ENCODE measurements at places on chromosomes 3 and 15.

GRCh38 chr15:101049282-101049681 lies 130.1 kb downstream of the LRRK1 start:
- no peak for DNase-seq

GRCh38 chr3:53581671-53582070 lies 87.3 kb downstream of the CACNA1D start:
- no peak for DNase-seq

- DNase-seq, result no peak
These were observed 17.8 kb downstream of the BMF start for GRCh38 chr15:40090774-40091455.

- DNase-seq, result no peak
These were observed 145.7 kb downstream of the TLE3 start for GRCh38 chr15:69951898-69952555.

DNA sequence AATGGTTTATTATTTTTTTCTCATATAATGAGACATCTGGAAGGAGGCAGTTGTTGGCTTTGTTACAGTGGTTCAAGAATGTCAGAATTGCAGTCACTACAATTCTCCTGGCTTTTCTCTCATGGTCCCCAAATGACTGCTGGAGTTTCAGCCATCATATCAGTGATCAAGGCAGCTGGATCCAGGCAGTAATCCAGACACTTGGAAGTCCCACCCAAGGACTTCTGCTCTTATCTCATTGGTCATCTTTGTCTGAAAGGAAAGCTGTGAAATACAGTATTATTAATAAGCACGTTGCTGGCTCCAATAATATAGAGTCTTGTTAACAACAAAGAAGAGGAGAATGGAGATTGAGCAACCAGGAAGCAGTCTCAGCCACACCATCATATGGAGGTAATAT lies 22.9 kb upstream of the MED12L start:
- no peak for DNase-seq

- DNase-seq, result peak; percentile 3
These were observed 158.0 kb downstream of the CDIN1 start for GRCh38 chr15:36737430-36737891.

- DNase-seq, result no peak
These were observed 65.2 kb downstream of the SLC9C1 start for GRCh38 chr3:112228786-112229185.

GRCh38 chr15:37289109-37289765 lies 188.9 kb upstream of the MEIS2 start:
- no peak for DNase-seq

GRCh38 chr15:50148362-50148963 lies 29.4 kb upstream of the ATP8B4 start:
- no peak for DNase-seq

DNA sequence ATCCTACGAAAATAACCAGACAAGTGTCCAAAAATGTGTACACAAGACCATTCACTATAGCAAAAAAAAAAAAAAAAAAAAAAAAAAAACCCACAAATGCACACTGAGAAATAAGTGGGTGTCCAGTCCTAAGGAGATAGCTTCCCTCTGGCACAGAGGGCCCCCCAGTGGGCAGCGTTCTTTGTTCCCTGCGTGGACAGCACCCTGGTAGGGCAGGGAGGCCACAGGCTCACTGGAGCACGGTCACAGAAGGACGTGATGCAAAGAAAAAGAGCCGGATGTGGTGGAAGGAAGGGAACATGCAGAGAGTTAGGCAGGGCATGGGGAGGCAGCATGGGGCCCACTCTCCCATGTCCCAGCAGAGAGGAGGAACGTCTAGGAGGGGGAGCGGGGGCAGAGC lies 210.7 kb upstream of the NSMCE3 start:
- no peak for DNase-seq

- no peak for DNase-seq
These were observed 49.8 kb upstream of the PRR23E start for GRCh38 chr3:127143172-127143571.

DNA sequence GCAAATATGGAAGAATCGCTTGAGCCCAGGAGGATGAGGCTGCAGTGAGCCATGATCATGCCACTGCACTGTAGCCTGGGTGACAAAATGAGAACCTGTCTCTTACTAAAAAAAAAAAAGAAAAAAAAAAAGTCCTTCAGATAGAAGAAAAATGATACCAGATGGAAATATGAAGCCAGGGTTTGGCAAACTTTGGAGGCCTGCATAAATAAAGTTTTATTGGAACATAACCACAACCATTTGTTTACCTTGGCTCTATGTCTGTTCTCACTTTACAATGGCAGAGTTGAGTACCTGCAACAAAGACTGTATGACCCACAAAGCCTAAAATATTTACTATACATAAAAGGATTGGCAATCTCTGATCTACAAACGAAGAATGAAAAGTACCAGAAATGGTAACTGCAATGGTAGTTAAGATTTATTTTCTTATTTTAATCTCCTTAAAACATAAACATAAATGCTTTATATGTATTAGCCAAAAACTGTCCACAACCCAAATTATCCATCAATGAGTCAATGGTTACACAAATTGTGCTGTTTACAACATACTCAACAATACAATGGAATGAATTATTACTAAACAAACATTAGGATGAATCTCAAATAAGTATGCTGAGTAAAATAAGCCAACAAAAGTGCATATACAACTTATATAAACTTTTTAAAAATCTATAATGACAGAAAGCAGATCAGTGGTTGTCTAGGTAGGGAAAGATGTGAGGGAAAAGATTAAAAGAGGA lies 41.8 kb downstream of the GOLGB1 start:
- DNase-seq, result no peak

- no peak for DNase-seq
These were observed 15.0 kb upstream of the C15orf61 start for GRCh38 chr15:67505675-67506572.

GRCh38 chr3:195612075-195612800 lies 28.5 kb upstream of the APOD start:
- no peak for DNase-seq

DNA sequence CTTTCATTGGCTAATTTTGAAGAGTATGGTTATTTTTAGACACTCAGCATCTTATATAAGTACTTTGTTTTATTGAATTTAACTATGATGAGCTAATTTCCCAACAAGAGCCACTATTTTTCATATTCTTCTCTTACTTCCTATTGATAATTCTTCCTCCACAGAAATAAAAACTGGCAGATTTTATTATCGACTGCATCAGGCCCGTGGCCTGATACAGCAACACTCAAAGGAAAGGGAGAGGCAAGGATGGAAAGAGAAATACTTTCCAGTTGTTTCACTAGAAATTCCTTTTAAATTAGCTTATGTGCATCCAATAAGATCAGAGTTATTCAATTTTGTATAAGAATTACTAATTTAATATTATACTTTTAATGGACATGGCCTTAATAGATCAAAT lies 886.3 kb downstream of the ROBO1 start:
- no peak for DNase-seq

DNA sequence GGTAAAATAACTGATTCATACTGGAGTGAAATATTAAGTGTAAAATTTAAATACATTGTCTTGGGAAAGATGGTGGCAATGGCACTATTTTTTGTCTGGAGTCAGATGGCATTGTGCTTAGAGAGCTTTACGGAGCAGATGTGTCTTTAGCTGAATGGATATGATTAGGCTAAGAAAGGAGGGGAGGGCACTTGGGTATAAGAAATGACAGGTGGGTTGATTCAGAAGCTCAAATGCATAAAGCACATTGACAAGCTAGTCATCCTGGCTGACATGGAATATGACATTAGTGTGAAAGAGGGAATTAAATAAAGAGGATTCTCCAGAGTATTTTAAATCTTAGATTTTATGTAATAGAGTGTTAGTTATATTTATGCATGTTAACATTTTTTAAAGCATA lies 570.1 kb upstream of the CBLB start:
- no peak for DNase-seq

- no peak for DNase-seq
These were observed 7.7 kb downstream of the GALNT15 start for GRCh38 chr3:16182183-16182582.

DNA sequence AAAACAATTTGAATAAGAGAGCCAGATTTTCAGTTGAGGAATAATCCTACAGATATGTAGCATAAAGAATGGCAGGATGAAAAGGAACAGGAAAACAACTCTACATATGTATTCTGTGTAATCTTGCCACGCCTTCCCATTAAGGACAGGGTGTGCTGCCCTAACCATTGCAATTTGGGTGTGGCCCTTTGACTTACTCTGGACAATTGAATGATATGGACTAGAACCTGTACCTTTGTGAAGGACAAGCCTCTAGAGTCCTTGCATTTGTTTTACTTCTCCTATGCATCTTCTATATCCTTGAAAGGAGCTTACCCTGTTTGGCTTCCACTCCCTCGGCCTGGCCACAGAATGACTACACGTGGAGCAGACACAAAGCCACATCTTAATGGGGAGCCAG lies 1261.6 kb upstream of the GBE1 start:
- DNase-seq, result no peak

GRCh38 chr3:69113536-69113935 lies 8.9 kb downstream of the LMOD3 start:
- no peak for DNase-seq

DNA sequence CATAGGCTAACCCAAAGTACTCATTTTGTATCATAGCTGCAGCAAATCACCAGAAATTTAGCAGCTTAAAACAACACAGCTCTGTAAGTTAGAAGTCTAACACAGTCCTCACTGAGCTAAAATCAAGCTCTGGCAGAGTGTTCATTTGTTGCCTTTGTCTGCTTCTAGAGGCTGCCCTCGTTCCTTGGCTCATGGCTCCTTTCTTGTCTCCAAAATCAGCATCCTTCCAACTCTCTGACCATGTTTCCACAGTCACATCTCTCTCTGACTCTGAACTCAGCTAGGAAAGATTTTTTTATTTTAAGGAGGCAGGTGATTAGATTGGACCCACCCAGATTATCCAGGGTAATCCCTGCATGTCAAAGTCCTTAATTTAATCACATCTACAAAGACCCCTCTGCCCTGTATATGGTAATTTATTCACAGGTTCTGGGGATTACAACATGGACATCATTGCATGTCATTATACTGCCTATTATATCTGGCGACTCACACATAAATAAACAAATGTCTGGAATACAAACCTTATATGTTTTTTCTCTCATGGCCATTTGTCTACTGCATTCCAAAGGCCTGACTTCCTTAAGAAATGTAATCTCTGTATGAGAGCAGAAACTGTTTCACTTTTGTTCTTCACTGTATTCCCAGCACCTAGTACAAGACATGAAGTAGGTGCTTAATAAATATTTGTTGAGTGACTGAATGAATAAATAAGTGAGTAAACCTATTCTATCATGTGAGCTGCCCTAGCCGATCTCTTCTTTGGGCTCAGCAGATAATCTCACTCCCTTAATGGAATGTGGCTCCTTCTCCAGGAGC lies 15.1 kb upstream of the UACA start:
- DNase-seq, result no peak

GRCh38 chr3:138946663-138947494 lies at the start of the genes FOXL2 and FOXL2NB:
Gene FOXL2 (minus strand): TSS chr3:138947137. CDS start chr3:138946722, 415 bp downstream.
Gene FOXL2NB (plus strand): TSS chr3:138947217. CDS start chr3:138947365, 148 bp downstream.
- peak; percentile 76 for DNase-seq

Data from GM04504 (cell line).